ENCODE measurements at places on chromosomes 5 and 9. TPM values are rescaled to one million over a fixed set of nuclear protein-coding genes. Genes with fewer than 3 reads are reported as not detected.

DDX46 gene
- total RNA-seq: 15.1 TPM

FPGS gene
- total RNA-seq: 65.4 TPM

CNTLN gene
- total RNA-seq: 5.9 TPM

CYSRT1 gene
- total RNA-seq: 0.74 TPM

C7 gene
- 3.0 TPM for total RNA-seq

TMEM161B gene
- total RNA-seq: 6.1 TPM

SCGB3A1 gene
- not detected for total RNA-seq

GPSM1 gene
- 99.4 TPM for total RNA-seq

CDC14B gene
- 12.1 TPM for total RNA-seq

SLC6A7 gene
- total RNA-seq: not detected

PCDHB12 gene
- not detected for total RNA-seq

IGFBPL1 gene
- total RNA-seq: not detected

LHX3 gene
- total RNA-seq: not detected

MARCOL gene
- total RNA-seq: not detected

QSOX2 gene
- total RNA-seq: 20.3 TPM

ALDOB gene
- not detected for total RNA-seq

THG1L gene
- total RNA-seq: 14.5 TPM

PNPLA7 gene
- total RNA-seq: 0.50 TPM

ACTBL2 gene
- total RNA-seq: 0.15 TPM

TMEFF1 gene
- total RNA-seq: 1.3 TPM

SPINK6 gene
- total RNA-seq: not detected

IL9 gene
- not detected for total RNA-seq

CNTFR gene
- not detected for total RNA-seq

UGT3A2 gene
- not detected for total RNA-seq

PCDHB14 gene
- not detected for total RNA-seq

HTR1A gene
- not detected for total RNA-seq

DBH gene
- total RNA-seq: not detected

SPATA31A3 gene
- not detected for total RNA-seq

PCDHGC5 gene
- 0.30 TPM for total RNA-seq

G3BP1 gene
- 103 TPM for total RNA-seq

TMEM8B gene
- total RNA-seq: 4.3 TPM

ZNF618 gene
- 6.4 TPM for total RNA-seq

AGPAT2 gene
- 36.6 TPM for total RNA-seq

GLRA1 gene
- not detected for total RNA-seq

FAXDC2 gene
- 3.1 TPM for total RNA-seq

Measured in bronchus fibroblast of lung (primary cell).